NCI-H1092 treated with DMSO at 0.1 percent for 48 hours (cell line): ENCODE measurements at places on chromosomes 12 and 14.

DNA sequence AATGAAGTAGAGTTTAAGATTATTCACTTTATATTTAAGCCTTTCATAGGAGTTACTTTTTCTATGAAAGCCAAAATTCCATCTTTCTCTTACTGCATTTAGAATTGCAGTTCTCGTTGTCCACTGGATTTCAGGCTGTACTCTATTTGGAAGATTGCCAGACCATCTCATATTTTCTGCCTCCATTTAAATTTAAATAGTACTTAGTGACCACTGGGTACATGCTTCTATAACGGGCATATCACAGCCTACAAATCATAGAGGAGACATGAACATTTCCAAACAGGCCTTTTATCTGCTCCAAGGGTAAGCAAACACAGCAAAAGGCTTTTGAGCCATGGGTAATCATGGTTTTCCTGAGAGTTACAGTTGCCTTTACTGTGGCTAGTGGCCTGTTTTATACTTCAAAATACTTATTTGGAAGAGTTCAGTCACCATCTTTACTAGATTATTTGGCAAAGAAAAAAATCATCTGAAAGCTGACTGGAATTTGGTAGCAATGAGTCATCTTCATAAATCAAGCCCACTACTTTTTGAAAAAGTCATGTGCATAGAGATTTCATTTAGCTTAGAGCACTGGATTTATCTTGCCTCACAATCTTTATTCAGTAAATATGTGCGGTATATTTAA lies 15.7 kb downstream of the ANO6 start:
- peak; percentile 44 for DNase-seq

- no peak for DNase-seq
These were observed 8.1 kb downstream of the TTC9 start for GRCh38 chr14:70649803-70650202.

- DNase-seq: no peak
These were observed 14.8 kb downstream of the MMP14 start for GRCh38 chr14:22850944-22851764.

DNA sequence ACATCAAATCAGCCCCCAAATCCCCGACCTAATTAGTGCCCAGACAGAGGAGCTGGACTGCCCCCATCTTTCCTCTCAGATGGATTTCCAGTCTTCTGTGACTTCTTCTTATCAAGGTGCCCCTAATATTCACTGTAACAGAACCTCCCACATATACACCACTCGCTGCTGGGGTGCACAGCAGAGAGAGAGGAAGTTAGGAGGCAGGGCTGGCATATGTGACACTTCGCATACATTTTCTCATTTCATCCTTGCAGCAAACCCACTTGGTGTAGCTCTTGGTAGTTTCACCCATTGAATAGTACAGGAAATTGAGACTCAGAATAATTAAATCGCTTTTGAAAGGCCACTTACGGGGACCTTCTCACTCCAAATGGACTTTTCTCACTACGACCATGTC lies 56.5 kb upstream of the CCND2 start:
- DNase-seq: no peak

DNA sequence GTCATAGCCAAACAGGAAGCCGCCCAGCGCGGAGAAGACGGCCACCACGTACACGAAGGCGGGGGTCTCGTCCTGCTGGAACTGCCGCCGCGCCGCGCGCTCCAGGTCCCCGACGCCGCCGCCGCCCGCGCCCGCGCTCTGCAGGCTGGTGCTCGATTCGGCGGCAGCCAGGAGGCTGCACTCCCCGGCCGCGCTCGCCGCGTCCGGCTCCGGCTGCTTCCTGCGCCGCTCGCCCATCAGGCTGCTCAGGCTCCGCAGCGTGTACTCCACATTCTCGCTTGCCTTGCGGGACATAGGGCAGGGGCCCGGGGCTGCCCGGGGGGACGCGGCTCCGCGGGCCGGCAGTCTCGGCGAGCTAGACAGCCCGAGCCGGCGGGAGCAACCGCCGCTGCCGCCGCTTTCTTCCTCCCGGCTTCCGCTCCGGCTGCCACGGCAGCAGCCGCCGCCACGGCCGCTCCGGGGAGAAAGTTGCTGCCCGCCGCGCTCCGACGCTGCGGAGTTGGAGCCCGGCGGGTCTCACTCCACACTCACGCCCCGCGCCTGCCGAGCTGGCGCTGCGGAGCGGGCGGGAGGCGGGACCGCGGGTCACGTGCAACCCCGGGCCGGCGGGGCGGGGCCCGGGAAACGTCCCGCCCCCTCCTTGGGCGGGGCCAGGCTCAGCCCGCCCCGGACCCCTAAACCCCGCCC lies at the start of gene SLC2A13:
Gene SLC2A13 (minus strand): TSS at position 567 of the 687 bp plus-strand sequence. CDS start 273 bp downstream, at position 294.
- peak; percentile 50 for DNase-seq

- peak; percentile 86 for DNase-seq
These were observed 48.6 kb downstream of the AP5M1 start for GRCh38 chr14:57317248-57317833.

DNA sequence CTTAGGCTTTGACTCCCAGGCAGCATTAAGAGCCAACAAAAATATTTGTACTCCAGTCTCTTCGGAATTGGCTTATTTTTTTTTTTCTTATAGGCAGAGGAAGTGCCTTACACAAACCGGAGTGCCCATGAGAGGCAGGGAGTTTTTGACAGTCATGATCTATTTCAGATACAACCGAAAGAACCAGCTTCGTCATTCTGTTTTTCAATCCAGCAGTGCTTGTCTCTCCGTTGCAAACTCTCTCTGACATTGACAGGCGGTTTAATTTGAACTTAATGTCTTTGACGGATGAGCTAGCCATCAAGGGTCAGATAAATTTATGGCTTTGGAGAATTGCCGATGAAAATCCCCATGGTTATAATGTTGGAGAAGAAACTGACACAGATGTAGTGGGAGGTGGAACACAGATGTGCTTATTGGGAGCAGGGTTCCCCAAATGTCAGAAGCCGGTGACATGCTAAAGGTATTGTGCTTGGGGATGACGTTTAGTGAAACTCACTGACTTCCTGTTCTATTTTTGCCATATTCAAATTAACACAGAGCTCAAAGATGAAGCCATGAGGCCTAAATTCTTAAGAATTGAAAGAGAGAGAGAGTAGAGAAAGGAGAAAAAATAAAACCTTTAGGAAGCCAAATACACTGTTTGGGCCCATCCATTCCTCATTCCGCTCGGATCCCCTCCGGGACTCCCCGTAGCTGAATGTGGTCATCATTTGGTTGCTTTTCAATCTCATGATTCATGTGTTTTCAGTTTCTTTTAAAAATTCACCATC lies 59.7 kb downstream of the PLXNC1 start:
- DNase-seq: no peak

DNA sequence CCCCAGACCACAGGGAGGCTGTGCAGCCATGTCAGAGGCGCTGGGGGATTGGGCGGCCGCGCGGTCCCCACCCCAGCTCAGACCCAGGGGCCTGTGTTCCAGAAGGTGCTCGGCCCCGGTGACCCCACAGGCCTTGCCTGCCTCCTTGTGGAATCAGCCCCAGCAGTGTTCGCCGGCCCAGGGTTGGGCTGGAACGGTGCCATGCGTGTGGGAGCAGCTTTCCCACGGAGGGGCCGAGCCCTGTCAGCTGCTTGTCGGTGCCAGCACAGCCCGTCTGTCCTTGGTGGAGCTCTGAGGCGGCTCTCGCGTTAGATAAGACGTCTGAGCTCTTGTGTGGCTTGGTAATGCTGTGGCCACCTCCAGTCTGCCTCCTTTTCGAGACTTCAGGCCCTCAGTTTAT lies 8.5 kb downstream of the ZFYVE21 start:
- DNase-seq: no peak

- DNase-seq: no peak
These were observed 1005.5 kb downstream of the NRXN3 start for GRCh38 chr14:79175671-79176070.

GRCh38 chr12:90909069-90909770 lies 45.8 kb downstream of the CCER1 start:
- peak; percentile 5 for DNase-seq

DNA sequence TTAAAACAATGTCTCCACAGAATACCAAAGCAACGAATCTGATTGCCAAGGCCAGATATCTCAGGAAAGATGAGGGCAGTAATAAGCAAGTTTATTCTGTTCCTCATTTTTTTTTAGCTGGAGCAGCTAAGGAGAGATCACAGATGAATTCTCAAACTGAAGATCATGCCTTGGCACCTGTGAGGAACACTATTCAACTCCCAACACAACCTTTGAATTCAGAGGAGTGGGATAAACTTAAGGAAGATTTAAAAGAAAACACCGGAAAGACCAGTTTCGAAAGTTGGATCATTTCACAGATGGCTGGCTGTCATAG lies 994 bp downstream of the PRORP start:
- no peak for DNase-seq

GRCh38 chr12:100481021-100481420 lies 7.4 kb downstream of the NR1H4 start:
- DNase-seq: no peak

DNA sequence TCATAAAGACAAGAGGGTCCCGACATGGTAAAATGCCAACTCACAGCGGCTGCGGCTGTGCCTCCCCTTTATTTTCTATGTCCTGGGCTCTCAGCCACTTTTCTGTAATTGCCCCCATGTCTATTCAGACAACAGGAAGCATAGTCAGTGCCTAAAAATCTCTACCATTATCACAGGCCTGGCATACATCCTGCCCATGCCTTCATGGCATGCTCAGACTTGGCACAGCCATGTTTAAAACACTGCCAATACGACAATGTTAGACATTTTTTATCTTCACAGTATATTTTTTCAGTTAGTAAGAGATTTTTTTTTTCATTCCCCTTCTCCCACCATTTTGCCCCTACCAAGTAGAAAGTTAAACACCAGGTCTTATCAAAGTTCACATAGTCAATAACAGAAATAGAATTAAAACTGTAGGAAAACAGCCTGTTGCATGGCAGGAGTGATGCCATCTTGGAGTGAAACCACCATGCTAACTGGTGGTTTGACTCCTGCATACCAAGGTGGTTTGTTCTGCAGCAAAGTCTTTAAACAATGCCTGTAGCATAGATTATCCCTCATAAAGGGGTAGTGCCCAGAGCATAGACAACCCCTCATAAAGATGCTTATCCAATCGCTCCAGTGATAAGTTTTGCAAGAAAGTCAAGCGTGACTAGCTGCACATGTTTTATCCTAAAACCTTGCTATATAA lies 18.9 kb upstream of the CERS5 start:
- DNase-seq: peak; percentile 91

GRCh38 chr12:12561371-12562015 lies 1.2 kb downstream of the DUSP16 start:
- peak; percentile 63 for DNase-seq

GRCh38 chr12:54585243-54585642 lies 3.2 kb downstream of the PPP1R1A start:
- no peak for DNase-seq

DNA sequence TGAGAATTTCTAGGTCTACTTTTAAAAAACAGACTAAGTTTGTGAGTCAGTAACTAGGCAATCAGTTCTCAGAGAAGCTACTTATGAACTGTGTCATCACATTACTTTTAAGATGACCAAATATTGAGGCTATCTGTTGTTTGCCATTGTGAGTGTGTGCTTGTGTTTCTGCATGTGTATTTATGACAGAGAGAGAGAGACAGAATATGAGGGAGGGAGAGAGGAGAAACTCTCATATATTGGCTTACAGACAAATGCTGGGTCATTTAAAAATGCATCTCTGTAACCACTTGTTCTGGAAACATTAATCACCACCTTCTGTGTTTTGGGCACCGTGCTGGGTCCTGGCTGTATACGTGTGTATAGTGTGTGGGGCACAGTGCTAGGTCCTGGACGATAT lies 161.5 kb upstream of the FRMD6 start:
- DNase-seq: no peak

DNA sequence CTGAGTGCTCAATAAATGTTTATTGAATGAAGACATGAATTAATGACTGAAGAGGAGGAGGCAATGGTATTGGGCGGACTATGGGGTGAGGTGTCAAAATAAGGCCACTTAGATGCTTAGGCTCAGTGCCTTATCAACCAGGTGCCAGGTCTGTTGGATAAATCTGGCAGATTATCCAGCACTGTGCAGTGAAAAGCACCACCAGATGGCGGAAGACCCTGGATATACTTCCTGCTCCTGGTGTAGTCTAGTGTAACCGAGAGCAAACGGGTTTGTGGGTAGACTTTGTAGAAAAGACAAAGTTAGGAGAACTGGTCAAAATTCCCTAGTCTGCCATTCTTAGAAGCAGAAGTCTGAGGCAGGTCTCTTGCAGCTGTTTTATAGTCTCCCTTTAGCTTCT lies 306.3 kb downstream of the ATP23 start:
- no peak for DNase-seq

DNA sequence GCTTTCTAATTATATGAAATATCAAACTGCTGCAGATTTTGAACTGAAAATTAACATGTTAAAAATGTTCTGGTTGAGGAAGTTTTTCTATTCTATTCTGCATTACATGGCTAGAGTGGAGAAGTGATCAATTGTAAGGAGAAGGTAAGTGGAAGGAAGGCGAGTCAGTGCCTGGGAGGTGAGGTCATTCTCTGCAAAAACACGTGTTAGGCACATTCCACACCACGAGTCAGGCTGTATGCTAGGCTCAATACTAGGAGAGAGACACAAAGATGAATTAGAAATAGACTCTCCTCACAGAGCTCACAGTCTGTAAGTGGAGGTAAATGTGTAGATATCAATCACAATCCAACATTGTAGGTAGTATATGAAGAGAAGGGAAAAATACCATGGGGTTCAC lies 194.1 kb downstream of the NOVA1 start:
- DNase-seq: no peak

DNA sequence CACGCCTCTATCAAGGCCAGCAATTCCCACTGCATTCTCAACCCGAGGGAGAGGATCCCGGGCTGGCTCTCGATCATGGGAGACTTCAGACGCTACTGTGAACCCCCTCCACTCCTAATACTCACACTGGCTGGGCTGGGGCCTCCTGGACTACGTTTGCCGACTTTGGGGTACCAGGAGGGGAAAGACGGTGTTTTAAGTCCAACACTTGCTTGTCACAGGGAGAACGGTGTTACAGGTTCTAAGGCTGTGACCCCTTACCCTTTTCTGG lies 463 bp downstream of the NACA start:
- DNase-seq: no peak

DNA sequence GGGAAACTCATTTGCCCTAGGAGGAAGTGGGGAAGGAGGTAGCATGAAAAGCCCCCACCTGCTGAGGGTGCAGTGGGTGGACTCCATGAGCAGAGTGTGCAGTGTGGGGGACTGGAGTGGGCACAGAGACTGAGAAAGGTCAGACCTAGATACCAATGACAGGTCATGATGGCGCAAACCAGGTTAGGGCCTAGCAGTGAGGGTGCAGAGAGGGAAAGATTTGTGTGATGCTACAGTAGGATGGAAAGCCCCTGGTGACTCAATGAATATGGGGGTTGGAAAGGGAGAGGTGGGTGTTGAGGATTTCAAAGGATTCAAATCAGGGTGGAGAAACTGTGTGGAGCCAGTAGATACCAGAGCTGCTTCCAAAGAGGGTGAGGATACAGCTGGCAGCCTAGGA lies 319.2 kb downstream of the DPF3 start:
- no peak for DNase-seq

- no peak for DNase-seq
These were observed 229.5 kb downstream of the FOXN3 start for GRCh38 chr14:89187501-89187900.

GRCh38 chr14:37869633-37870032 lies 274.2 kb downstream of the TTC6 start:
- no peak for DNase-seq
